ENCODE measurements at places on chromosomes 12 and 14.
A peak's percentile ranks its signal among the peaks of the same experiment; 100 is the strongest.

DNA sequence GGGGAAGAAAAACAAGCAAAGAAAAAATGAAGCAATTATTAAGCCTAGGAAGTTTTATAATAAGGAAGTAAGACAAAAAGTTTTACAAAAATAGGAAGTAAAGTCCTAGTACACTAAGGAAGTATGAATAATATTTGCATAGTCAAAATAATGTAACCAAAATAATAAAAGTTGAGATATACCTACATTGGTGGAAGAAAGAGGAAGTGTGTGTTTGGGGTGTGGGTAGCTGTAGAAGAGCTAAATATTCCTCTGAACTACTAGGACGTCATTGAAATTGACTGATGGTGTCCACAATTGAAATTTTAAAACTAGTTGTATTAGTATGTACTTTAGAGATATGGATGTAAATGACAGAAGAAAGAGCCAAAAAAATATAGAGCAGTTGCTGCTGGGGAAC lies 228.4 kb upstream of the OTX2 start:
- no peak for DNase-seq

GRCh38 chr12:123972457-123973401 lies at the start of the genes CCDC92 and ZNF664:
Gene CCDC92 (minus strand): TSS chr12:123972831. CDS start chr12:123944305, 28,526 bp downstream.
Gene ZNF664 (plus strand): TSS chr12:123973215. CDS start chr12:124012145, 38,930 bp downstream.
- DNase-seq, result peak; percentile 79

DNA sequence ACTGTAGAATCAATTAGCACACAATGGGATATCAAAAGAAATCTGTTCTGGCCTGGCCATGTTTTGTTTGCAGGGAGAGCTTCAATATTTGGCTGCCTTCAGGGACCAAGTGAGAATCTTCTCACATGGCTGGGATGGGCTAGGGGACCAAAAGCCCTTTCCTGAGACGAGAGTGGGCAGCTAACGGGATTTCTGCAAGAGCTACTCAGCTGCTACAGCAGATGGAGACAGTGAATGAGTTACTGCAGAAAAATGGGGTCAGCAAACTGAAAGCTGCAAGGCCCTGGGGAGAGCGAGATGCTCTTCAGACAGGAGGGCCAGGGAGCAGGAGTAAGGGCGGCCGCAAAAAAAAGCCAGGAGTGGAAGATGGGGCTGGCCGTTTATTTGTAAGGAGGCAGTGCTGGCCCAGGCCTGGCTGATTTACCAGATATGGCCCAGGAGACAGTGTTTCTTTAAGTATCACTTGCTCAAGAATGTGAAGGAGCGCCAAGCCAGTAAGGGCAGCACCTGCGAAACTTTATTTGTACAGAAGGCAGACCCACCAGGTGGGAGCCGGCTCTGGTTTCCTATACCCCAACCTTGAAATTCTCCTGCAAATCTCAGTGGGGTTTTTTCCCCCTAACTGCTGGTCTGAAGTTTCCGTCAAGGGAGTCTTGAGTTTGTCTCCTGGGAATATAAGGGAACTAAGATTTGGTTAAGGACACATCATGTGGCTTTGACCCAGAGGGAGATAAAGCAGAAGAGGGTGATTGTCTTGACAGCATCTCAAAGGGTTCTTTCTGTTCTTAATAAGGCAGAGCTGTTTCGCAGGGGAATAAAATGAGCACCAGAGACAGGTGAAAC lies 57.8 kb downstream of the SSH1 start:
- no peak for DNase-seq

- DNase-seq, result no peak
Measured at GRCh38 chr12:6539707-6540134, 5.4 kb downstream of the GAPDH start.

- DNase-seq, result no peak
Measured at GRCh38 chr14:88868558-88869159, 44.2 kb downstream of the TTC8 start.

- DNase-seq, result no peak
Measured at GRCh38 chr14:20988717-20989470, 886 bp upstream of the METTL17 start.

GRCh38 chr12:28794211-28794610 lies 354.9 kb upstream of the FAR2 start:
- no peak for DNase-seq

- no peak for DNase-seq
Measured at GRCh38 chr14:59754256-59754655, 116.3 kb downstream of the RTN1 start.

DNA sequence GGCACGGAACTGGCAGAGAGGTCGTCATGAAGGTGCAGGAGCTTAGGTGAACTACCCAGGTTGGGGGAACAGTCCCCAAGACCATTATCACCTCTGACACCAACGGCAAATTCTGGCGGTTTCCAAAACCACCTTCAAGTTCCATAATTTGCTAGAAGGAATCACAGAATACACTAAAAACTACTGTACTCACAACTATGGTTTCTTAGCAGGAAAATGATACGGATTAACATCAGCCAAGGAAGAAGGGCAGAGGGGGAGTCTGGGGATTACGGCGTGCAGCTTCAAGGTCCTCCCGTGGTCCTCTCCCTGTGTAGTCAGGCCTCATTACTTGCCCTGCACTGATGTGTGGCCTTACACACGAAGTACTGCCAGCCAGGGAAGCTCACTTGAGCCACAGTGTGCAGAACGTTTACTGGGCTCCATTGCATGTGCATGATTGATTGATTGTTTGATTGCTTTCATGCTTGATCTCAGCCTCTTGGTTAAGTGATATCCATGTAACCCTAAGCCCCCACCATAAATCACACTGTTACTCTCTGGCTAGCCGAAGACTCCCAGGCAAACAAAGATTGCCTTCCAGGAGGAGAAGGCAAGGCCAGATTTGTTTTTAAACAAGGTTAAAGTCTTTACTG lies 837 bp upstream of the STX2 start:
- no peak for DNase-seq

DNA sequence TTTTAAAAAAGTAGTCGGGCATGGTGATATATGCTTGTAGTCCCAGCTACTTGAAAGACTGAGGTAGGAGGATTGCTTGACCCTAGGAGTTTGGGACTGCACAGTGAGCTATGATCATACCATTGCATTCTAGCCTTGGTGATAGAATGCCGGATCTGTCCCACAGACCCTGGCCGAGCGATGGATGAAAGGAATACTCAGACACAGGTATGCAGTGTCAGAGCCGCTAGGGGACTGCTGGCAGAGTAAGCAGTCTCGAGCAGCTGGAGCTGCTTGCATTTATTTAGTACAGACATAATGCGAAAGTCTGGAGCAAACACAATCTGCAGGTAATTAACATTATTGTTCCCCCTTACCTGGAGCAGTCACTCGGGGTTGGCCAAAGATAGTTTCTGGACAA lies 18.6 kb downstream of the AICDA start:
- DNase-seq, result no peak

DNA sequence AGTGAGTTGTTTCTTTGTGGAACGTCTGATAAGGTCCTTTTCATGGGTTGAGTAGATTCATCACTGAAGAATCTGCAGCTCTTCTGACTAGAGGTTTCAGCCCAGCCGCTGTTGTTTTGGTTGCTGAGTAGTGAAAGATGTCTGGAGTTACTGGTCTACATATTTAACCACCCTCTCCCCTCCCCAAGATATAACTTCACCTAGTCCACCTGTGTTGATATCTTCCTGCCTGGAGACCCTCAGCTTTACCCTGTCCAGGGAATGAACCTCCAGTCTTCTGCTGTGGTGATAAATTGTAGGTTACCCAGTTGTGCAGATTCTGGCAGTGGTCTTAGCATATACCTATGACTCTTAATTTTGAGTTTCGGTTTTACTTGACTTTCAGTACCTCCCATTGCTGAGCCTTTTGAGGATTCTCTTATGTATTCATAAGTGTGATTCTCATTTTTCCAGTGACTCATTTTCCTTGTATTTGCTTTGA lies 62.9 kb downstream of the CCDC91 start:
- DNase-seq, result no peak

- DNase-seq, result no peak
Measured at GRCh38 chr12:11777962-11778361, 128.5 kb downstream of the ETV6 start.

DNA sequence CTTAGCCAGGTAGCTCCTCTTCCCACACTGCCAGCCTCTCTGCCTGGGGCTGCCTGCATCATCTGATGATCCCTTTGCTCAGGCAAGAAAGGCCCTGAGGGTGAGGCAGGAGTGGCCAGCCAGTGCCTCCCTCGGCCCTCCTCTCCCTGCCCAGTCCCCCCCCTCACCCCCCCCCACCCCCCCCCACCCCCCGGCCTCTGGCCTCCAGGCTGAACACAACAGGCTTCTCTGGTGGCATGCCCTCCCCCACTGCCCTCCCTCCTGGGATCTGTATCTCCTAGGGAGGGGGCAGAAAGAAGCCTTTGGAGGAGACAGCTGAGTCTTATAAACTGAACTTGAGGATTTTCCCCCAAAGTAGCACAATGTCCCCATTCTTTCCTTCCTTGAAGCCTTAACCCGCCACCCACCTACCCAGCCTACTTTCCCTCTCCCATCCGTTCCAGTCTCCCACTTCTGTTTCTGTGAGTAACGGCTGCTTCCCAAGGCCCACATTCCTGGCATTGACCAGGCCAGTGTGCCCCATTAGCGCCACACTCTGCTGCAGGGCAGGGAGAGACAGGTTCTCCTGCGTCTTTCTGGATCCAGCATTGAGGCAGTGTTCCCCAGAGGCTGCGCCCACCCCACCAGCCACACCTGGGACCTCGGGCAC lies 82.1 kb downstream of the B4GALNT3 start:
- no peak for DNase-seq

GRCh38 chr12:10571141-10571540 lies 42.3 kb downstream of the MAGOHB start:
- no peak for DNase-seq

DNA sequence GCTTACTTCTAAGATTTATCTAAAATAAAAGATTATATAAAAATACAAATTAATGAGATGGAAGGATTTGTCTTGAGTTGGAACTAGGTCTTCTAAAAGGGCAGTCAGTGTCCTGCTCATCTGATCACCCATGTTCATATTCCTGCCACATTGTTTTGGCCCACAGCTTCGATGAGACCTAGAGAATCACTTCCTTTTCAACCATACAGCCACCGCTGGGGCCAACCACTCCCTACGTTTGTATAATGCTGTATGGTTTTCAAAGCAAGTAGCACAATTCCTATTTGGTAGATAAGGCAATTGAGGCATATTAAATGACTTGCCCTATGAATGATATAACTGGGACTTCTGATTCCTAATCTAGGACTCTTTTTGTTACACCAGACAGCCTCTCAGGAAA lies 249.4 kb downstream of the ZFP36L1 start:
- no peak for DNase-seq

DNA sequence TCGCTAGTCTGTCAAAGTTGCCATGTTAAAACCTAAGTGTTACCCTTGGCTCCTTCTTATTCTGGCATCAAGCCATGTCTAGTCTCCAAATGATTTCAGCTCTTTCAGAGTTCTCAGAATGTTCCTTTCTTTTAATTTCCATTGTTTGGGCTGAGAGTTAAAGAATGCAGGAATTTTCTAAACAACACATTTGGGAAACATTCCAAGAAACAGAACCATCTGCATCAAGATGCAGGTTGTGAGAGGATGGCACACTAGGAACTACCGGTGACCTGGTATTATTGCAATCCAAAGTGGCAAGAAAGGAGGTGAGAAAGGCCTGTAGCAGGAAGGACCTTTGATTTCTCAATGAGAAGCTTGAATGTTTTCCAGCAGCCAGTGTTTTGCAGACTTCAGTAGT lies 30.1 kb downstream of the SLC35F4 start:
- no peak for DNase-seq

GRCh38 chr14:100773331-100774163 lies 46.9 kb downstream of the DLK1 start:
- DNase-seq, result no peak

DNA sequence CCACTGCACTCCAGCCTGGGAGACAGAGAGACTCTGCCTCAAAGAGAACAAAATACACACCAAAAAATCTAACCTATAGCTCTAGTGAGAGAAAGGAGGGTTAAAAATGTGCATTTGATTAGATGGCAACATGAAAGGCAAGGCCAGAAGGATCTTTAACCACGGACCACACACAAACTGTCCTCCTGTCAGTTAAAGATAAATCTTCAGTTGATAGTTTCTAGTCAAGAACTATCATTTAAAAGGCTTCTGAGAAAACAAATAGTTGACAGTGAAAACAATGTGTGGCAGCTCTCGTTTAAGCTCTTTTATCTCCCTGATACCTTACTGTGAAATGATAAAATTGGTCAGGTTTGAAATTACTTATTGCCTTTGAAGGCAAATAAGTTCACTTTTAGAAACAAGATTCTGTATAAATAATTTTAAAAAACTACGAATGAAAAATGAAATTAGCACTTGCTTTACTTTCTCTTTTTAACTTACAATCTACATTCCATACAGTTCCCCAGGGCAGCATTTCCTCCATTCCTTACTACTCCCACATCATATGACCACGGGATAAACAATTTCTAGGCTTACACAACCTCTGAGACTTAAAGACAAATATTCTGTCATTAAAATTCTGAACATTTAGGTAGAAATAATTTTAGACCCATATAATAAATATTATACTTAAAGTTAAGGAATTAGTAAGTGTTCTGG lies 71.4 kb upstream of the GNPNAT1 start:
- DNase-seq, result no peak

DNA sequence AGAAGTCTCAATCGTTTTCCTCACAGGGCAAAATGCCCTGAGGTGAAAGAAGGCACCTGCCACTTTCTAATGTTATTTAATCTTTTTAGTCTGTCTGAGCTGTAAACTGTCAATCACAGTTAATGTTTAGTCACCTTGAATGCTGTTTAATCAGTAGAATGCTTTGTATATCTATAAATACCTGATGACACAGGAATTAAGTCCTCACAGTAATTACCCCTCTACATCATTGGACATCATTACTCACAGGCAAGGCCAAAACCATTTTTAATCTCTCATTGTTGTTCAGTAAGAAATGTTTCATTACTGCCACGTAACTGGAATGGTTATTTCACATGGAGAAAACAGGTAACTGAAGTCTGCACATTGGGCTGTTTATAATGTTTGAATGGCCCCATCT lies 178.8 kb downstream of the EXOC5 start:
- DNase-seq, result no peak

- no peak for DNase-seq
Measured at GRCh38 chr12:98612696-98613334, 19.3 kb downstream of the SLC25A3 start.

DNA sequence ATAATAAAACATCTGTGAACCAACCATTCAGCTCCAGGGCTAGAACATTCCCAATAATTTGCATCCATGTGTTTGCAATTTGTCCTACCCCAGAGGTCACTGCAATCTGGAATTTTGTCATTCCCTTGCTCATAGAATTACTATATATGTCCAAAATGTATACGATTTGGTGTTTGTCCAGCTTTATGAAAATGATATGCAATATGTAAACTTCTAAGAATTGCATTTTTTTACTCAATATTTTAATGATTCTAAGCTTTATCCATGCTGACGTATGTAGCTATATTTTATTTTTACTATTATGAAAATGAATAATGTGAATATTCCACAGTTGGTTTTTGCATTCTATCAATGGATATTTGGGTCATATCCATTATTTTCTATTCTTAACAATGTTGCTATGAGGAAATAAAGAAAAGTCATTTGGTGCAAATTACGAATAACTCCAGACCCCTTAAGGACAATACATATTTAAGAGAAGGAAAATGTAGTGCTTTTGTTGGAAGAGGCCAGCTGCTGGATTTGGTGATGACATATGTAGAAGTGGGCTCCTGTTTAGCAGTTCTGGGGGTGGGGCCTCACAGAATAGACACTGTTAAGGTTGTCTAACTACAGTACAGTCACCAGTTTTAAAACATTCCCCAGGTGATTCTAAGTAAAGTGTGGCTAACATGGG lies 139.4 kb downstream of the SLC38A4 start:
- DNase-seq, result no peak

Data from KG1 (cell line).